SK-N-SH (cell line): ENCODE measurements at places on chromosomes 2 and 18. TPM values are rescaled to one million over a fixed set of nuclear protein-coding genes. Genes with fewer than 3 reads are reported as not detected.

RGPD8 gene
- 0.76 and 1.2 TPM in 2 replicates for polyA plus RNA-seq

MBD1 gene
- 70.6 and 72.3 TPM in 2 replicates for polyA plus RNA-seq

RNF152 gene
- 6.6 and 7.9 TPM in 2 replicates for polyA plus RNA-seq

METAP1D gene
- polyA plus RNA-seq = 9.0 and 10.3 TPM in 2 replicates

ARHGAP25 gene
- not detected in 2 replicates for polyA plus RNA-seq

APOB gene
- not detected in 2 replicates for polyA plus RNA-seq

AKAIN1 gene
- polyA plus RNA-seq = not detected in 2 replicates

AMER3 gene
- polyA plus RNA-seq = under 0.01 and 0.03 TPM in 2 replicates

PDE1A gene
- polyA plus RNA-seq = 0.08 and 0.10 TPM in 2 replicates

DCDC2C gene
- polyA plus RNA-seq = not detected in 2 replicates

DNA sequence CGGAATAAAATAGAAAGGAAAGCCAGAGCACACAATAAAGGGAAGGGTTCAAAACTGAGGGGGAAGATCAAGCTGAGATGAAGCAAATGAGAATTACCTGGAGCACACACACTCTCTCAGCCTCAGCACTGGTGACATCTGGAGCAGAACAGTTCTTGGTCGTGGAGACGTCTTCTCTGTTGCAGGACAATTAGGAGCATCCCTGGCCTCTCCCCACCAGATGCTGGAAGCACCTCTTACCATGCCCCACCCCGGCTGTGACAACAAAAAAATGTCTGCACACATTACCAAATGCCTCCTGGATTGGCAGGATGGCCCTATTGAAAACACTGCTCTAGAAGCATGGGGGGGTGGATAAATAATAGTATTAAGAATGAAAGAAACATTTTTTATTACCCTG lies 43.6 kb upstream of the MAP3K20 start:
- DNase-seq = no peak

DNA sequence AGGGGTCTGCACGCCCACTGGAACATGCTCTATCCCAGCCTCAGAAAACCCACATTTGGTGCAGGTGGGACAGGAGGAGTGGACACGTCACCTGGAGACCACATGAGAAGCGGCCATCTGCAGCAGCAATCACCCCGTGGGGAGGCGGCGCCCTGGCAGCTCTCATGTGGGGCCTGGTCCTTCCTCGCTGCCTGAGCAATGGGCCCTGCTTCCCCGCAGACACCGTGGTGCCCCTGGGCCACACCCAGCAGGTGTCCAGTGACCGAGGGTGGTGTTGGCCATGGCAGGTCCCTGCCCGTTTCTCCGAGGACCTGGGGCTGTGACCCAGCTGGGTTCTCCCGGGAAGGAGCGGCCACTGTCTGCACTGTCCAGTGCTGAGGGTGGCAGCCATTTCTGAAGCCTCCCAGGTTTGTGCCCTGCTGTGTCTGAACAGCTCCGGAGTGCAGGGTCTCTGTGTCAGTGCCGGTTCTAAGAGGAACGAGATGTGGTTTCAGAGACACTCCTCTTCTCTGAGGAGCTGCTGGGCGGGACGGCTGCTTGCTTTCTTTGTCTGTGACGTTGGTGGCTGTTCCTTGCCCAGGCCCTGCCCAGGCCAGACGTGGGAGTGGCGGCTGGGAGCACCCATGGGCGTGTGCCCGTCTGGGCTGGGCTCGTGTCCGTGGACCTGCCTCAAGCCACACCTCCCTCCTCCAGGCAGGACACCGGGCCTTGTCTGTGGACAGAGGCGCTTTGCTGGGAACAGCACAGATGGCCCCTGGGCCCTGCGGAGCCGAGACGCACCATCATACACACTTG lies 44.8 kb downstream of the NFATC1 start:
- DNase-seq = no peak

DNA sequence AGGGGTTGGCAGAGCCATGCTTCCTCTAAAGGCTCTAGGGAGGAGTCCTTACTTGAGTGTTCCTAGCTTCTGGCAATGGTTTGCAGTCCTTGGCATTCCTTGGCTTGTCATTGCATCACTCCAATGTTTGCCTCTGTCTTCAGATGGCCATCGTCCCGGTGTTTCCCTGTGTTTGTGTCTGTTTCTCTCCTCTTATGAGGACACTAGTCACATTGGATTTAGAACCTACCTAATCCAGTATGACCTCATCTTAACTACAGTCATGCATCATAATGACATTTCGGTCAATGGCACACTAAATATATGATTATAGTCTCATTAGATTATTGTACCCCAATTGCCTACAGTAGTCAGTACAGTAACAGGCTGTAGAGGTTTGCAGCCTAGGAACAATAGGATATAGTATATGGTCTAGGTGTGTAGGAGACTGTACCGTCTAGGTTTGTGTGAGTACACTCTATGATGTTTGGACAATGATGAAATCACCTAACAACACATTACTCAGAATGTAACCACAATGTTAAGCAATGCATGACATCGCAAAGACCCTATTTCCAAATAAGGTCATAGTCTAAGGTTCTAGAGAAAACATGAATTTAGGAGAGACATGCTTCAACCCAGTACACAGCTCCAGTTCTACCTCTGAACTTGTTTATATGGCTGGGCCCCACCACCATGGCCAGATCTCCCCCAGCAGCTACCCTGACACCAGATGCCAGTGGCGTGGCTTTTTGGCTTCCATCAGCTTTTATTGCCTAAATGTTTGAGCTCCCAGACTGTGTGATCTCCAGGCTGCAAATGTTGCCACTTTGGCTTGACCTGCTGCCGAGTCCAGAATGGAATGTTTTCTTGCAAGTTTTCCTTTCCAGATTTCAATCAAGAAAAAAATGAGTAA lies 22.1 kb downstream of the SRD5A2 start:
- DNase-seq = no peak

- DNase-seq = no peak
These were observed 1.7 kb upstream of the SLC25A12 start for GRCh38 chr2:171895786-171896185.

DNA sequence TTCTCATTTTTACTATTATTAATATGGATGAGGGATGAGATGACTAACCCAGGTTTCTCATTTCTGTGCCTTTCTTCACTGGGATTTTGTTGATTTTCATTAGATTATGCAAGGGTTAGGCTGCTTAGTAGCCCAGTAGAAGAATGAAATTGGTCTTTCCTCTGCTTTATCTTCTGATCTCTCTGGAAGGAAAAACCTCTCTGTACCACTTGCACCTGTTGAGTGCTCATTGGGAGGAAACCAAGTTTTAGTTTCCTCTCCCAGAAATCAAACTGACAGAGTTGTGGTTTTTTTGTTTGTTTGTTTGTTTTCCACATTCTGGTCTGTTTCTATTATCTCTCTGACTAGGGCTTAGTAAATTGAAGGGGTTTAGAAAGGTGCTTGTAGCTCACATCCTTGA lies 60.8 kb downstream of the KIAA1328 start:
- no peak for DNase-seq

- no peak for DNase-seq
These were observed 17.2 kb downstream of the THOC1 start for GRCh38 chr18:250685-251084.

GRCh38 chr2:140596447-140596846 lies 1534.4 kb downstream of the LRP1B start:
- no peak for DNase-seq

DNA sequence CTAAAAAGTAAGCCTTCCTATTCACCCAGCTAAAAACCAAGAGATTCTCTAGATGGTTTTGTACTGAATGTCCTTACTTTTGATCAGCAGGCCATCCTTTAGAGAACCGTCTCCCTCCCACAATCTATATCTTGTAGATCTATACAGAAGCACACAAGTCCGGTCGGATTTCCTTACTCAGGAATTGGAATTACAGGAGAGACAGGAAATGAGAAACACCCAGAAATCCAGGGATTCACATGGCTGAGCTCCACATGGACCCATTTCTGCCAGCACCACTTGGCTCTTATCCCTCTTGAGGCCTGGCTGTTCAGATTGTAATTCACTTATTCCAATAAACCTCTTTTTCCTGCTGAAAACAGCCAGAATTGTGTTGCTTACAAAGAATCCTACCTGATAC lies 4.5 kb downstream of the OLA1 start:
- DNase-seq = no peak

GRCh38 chr2:117820444-117820843 lies 6.0 kb downstream of the DDX18 start:
- DNase-seq = no peak

DNA sequence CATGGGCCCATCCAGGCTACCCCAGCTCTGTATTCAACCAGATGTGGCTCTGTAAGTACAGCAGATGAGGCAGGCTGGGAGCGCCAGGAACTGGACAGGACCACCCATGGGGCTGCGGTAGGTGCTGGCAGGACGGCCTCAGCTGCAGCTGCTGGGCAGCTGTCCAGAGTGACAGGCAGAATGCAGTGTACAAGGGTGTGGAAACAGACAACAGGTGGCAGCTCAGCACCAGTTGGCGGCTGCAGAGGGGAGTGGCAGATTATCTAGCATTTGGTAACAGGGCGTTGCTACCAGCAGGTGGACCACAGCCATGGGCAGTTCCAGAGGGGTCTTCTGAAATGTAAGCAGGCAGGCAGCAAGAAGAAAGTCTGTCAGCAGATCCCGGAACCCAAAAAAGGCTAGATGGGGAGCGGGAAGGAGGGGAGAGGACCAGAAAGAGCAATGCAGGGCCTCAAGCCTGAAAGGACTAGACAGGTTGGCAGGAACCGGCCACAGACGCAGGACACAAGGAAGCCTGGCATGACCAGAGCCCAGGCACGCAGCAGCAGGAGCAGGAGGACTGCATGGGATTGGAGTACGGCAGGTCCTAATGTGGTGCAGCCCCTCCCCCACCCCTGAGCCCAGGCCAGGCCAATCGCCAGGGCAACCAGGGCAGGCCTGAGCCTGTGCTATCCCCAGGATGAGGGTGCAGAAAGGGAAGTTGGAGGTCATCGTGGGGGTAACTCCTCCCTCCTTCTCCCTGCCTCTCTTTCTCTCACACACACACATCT lies 24.7 kb downstream of the PKDCC start:
- DNase-seq = peak; percentile 80

GRCh38 chr2:42876326-42876751 lies 84.0 kb upstream of the HAAO start:
- no peak for DNase-seq

DNA sequence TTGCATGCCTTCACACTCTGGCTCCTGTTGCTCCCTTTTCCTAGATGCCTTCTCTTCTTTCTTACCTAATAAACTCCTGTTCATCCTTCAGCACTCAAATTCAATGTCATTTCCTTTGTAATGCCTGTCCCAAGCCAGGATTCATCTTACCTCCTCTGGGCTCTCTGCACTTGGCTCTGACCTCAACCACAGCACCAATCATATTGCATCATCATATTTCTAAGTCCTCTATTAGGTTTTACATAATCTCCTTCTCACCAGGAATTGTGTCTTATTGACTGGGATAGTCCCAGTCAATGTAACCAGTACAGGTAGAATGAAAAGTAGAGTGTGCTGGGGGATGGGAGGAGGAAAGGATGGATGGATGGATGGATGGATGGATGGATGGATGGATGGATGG lies 187.1 kb downstream of the NRP2 start:
- DNase-seq = no peak

DNA sequence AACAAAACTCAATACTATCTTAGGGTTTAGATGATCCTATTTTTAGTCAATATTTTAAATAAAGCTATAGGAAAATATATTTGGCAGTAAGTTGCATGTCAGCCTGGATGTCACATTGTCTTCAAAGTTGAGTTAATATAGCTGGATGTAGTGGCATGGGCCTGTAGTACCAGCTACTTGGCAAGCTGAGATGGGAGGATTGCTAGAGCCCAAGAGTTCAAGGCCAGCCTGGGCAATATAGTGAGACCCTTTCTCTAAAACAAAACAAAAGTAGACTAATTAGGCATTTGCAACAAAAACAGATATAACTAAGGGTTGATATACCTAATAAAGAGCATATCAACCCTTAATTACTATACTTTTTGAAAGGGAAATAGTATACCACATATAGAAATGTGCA lies 254.6 kb upstream of the KCNJ3 start:
- no peak for DNase-seq

- no peak for DNase-seq
These were observed 35.2 kb downstream of the CYRIA start for GRCh38 chr2:16630463-16630862.

DNA sequence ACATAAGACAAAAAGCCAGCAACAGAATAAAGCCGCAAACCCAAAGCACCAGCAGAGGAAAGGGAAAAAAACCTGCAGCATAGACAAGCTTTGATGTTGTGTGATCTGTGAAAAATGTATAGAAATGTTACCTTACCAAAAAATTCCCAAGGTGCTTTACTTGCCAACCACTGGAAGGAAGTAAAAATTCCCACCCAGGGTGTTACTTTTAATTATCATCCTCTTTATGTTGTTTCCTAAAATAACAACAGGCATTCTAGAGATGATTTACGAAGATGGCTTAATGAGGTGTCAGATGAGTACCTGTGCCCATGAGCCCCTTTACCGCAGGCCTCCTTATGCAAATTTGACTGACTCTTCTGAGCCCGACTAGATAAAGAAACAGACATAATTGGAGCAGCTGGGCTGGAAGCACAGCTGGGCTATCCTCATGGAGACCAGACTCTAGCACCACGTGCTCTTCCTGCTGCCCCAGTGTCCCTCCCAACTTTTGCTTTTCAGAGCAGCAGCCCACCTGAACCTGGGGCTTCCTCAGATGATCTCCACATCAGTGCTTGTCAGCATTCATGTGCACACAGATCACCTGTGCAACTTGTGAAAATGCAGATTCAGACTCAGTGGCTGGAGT lies 41.5 kb downstream of the SRSF7 start:
- no peak for DNase-seq

DNA sequence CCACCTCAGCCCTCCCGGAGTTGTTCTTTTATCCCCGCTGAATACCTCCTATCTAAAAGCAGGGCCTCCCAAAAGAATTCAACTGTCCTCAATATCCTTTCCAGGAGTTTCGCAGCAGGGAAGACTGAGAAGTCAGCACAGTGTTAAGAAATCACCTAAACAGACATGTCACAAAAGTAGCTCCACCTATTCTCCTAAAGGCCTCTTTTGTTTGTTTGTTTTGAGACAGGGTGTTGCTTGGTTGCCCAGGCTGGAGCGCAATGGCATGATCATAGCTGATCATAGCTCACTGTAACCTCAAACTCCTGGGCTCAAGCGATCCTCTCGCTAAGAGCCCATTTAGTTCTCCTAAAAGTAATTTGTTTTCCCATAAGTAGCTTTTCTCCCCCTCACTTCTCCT lies 53.8 kb downstream of the TEX44 start:
- no peak for DNase-seq

GRCh38 chr2:209463226-209463625 lies 39.4 kb downstream of the MAP2 start:
- no peak for DNase-seq

DNA sequence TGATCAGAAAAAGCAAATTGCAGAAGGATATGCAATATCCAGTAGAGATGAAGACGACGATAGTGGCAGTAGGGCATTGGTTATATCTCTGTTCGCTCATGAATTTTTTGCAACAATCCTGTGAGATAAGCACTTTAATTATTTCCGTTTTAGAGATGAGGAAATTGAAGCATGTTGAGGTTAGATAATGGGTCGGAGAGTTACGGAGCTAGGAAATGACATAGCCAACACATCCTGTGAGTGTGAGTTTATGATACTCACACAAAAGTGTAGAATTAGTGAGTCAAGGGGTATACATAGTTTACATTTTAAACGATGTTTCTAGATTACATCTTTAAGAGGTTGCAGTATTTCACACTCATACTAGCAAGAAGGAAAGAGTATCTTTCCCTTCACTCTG lies 123.1 kb upstream of the ARL4C start:
- DNase-seq = no peak

GRCh38 chr2:20330192-20330591 lies 20.5 kb downstream of the PUM2 start:
- DNase-seq = no peak

GRCh38 chr2:149068996-149069888 lies 30.7 kb downstream of the LYPD6B start:
- no peak for DNase-seq

- DNase-seq = peak; percentile 85
These were observed 39.4 kb downstream of the MYT1L start for GRCh38 chr2:2291500-2292260.
